ENCODE measurements at places on chromosomes 6 and 20. TPM values are rescaled to one million over a fixed set of nuclear protein-coding genes. Genes with fewer than 3 reads are reported as not detected.

PIGU gene
- 28.7 TPM for total RNA-seq

PSORS1C1 gene
- total RNA-seq: 3.4 TPM

HDGFL1 gene
- not detected for total RNA-seq

SLC52A3 gene
- 0.03 TPM for total RNA-seq

TSPO2 gene
- not detected for total RNA-seq

GGTLC1 gene
- total RNA-seq: not detected

BMP7 gene
- total RNA-seq: 7.8 TPM

AIF1 gene
- total RNA-seq: not detected

LAMA2 gene
- 4.3 TPM for total RNA-seq

PROCR gene
- total RNA-seq: 48.0 TPM

SCAND1 gene
- total RNA-seq: 140 TPM

TOP1 gene
- 17.9 TPM for total RNA-seq

FHL5 gene
- not detected for total RNA-seq

CASS4 gene
- not detected for total RNA-seq

SLC35D3 gene
- total RNA-seq: not detected

ATAT1 gene
- total RNA-seq: 5.9 TPM

ZSCAN23 gene
- 3.2 TPM for total RNA-seq

GPR6 gene
- not detected for total RNA-seq

IP6K3 gene
- 6.8 TPM for total RNA-seq

GFRA4 gene
- not detected for total RNA-seq
